NCI-H1436 (cell line): ENCODE measurements at places on chromosomes 3 and 15.

DNA sequence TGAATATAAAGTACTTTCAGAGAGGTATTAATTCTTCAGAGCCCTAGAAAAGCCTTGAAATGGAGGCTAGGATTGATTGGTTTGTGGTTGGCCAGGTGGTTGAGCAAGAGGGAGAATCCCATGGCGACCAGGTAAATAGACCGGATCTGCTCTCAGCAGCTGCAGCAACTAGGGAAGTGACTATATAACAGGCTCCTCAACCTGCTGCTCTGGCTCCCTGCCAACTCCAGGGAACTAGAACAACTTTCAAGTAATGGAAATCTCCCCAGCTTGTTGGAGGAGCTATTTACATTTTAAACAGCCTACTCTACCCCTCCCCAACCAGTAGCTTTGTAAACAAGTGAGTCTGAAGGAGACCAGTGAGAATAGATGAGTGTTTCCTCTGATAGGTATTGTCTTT lies 121.8 kb upstream of the CADM2 start:
- peak; percentile 80 for DNase-seq

GRCh38 chr15:74128785-74129585 lies 1.4 kb upstream of the ISLR2 start:
- no peak for DNase-seq

DNA sequence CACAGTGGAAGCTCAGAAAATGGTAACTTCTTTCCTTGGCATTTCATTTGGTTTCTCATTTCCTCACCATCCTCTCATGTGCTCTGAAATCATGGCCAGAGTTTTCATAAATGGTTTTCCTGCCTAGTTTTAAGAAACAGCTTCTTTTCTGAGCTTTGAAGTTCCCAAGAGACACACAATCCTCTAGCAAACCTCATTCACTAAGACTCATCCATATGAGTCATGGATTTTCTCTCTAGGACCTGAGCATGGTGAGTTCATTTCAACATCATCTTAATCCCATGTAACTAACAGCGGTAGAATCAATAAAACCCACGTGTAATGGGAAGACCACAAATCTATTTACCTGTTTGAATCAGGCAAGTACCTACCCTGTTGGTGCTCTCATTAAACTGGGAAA lies 274.5 kb upstream of the LRTM1 start:
- no peak for DNase-seq

DNA sequence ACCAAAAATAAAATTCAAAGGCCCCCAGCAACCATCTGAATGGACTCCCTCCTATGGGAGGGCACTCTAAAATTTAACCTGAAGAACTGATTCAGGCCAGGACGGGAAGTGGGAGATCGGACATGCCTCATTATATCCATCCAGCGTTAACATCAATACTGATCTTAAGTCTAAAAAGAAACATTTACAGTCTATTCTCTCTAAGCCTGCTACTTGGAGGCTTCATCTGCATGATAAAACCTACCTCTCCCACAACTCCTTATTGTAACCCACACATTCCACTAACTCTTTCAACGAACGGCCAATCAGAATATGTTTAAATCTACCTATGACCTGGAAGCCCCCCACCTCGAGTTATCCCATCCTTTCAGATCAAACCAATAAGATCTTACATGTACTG lies 68.4 kb downstream of the HERC1 start:
- DNase-seq = no peak

DNA sequence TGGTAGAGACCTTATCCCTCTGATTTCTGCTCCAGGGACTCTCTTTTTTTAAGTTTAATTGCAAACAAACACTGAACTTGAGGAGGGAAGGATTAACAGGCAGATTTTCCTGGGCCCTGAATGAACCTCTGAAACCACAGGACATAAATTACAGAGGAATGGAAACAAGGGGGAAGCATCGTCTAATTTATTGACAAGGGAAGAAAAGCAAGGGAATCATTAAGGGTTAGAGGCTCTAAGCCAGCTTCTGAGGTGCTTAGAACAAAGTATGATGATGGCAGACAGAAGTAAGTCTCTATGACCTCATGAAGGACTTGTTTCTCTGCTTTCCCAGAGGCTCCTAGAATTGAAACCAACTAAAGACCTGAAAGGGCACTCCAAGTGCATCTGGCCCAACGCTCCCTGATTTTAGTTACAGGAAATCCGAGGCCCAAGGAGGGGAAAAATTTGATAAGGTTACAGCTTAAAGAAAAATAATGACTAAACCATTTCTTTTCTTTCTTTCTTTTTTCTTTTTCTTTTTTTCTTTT lies 244.7 kb upstream of the NR2E3 start:
- DNase-seq = no peak

DNA sequence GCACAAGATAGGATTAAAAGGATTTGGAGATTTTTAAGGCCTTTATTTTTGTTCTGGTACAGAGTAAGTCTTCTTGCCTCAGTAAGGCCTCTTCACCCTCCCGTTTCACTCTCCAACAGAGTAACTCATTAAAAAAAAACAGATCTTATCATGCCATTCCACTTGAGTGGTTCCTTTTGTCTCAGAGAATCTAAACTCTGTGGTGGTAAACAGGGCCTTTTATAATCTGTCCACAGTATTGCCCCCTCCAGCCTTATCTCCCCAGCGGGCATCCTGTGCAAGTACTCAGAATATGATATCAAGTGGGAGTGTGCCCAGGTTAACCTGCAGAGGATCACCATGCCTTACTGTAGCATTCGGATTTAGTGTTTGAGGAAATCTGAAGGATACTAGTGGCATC lies 20.3 kb upstream of the ATOSA start:
- no peak for DNase-seq

- no peak for DNase-seq
Observed at GRCh38 chr3:69250014-69250413, 127.6 kb upstream of the LMOD3 start.

DNA sequence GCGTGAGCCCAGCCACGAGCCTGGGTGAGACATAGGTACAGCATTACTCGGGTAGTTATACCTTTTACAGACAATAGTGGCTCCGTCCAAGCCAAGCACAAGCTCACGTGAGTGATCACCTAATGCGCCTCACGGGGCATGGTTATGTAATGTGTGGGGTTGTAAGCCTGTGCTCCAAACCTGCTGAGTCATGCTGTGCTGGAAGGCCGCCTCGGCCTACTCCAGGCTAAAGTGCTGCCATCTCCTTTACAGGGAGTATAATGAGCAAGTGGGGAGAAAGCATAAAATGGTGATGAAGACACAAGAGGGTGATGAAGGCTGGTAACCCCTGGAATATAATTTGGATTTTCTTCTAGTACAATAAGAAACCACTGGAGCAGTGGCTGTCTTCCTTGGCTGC lies 175.8 kb upstream of the STT3B start:
- DNase-seq = no peak
